NCI-H1092 (cell line): ENCODE measurements at places on chromosomes 3 and 15.

DNA sequence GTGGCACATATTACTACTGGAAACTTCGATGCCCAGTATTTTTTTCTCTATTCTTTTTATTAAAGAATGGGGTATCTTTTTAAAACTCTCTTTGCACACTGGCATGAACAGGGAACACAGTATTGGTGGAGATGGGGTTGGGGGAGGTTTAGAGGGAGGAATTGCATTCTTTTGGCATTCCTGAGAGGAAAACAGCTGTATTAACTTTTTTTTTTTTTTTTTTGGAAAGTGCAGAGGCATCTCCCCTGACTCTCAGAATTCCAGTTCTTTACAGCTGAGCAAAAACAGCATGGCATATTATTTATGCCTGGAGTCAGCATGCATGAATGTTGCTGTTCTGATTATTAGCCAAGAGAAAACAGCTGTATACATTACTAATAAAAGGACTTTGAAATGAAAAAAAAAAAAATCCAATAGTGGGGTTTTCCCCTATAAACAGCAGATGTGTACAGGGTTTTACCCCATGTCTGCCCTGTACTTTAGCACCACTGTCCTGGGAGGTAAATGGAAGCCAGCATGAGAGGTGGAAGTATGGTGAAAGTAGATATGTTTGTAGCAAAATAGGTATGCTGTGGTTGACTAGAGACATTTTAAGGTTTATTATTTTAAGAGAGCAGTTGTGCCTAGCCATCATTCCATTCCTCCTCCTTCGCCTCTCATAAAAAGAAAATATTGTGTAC lies 132.2 kb downstream of the FNDC3B start:
- no peak for DNase-seq

GRCh38 chr15:33476076-33476475 lies 165.3 kb downstream of the RYR3 start:
- no peak for DNase-seq

- DNase-seq = no peak
Observed at GRCh38 chr3:53651927-53652326, 157.5 kb downstream of the CACNA1D start.

DNA sequence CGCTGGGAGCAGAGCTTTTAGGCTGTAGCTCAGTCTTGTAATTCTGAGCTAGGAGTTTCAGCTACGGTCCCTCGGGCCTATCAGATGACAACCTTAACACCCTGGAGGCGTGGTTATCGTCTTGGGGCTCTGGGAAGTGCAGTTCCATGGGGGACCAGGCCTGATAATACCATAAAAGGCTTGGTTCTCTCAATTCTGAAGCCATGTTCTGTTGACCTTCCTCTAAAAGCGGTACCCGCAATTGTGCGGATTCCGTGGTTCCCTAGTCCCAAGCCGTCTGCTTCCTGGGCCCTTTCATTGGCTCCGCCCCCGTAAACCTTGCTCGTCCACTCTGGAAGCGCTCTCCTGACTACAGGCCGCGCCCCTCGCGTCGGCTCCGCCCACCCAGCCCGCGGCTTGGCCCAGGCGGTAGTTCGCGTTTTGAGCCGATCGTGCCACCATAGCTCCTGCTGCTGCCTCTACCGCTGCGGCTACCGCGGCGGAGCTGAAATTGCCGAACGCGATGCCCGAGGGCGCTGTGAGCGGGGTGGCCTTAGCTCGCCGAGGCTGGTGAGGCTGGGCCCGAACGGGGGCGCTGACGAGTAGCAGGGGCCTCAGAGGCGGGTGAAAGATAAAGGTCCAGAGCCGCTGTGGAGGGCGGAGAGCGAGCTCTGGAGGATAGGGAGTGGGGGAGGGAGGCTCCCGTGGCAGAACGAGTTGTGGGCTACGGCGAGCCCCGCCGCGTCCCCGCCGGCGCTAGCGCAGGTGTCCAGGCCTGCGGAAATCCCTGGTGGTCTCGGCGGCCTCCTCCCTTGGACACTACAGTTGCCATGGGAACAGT lies at the start of gene MAPKBP1:
Gene MAPKBP1, plus strand, starts transcription at position 423 of the 820 bp plus-strand sequence. CDS start 792 bp downstream, outside the sequence.
- peak; percentile 92 for DNase-seq

DNA sequence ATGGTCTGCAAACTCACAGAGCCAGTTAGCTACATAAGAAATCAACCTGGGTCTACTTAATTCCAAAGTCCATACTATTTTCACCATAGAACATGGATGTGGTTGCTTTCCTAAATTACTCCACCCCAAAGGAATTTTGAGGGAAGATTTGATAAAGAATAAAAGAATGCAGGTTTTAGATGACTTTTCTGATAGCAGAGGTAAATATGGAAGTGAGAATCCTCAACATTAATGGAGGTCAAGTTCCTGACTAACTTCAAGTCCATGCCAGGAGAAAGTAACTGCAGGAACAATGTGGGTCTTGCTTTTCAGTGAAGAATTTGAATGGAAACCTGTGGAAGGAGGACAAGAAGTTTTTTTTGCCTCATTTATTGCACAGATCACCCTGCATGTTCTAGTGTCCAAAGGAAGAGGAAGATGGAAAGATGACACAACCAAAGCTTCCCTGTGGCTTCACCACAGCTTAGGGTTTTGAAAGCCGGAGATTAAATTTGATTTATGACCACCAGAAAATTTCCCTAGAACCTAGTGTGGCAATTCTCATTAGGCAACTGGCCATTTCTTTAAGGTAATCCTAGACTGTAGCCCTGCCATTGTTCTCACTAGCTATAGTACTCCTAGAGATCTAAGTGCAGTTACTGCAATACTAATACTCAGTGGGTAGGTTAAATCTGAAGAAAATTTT lies 429.7 kb downstream of the RAP2B start:
- no peak for DNase-seq

- DNase-seq = no peak
Observed at GRCh38 chr3:127566833-127567232, 23.7 kb downstream of the TPRA1 start.

GRCh38 chr3:133834621-133835417 lies 29.2 kb downstream of the SRPRB start:
- no peak for DNase-seq

- DNase-seq = no peak
Observed at GRCh38 chr3:13879102-13879945, 547 bp downstream of the WNT7A start.

DNA sequence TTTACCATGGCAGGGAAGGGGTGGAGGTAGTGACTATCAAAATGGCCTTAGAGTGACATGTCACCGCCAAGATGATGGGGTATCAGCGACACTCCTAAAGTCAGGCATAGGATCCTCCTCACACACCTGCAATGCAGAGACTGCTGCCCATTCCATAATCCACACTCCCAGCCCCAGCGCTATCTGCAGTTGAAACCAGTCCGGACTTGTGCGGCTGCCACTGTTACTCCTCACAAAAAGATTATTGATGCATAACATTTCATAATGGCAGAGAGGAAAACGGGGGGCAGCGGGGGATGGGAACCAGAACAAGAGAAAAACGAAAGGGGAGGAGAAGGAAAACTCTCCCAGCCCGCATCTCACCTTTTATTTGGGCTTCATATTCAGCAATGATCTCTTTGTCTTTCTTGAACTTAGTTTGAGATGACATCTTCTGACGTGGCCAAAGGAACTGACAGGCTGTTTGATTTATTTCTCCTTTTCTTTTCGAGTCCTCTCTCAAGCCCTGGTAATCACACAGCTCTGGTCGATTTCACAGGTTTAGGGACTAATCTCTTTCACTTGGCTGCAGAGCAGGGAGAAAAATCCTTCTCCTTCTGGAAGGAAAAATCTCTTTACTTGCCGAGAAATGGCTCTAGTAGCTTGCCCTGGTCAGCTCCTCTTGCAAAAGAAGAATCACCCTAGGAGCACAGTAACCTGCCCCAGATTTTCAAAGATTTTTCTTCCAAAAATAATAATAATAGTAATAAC lies 749 bp downstream of the SRGAP3 start:
- DNase-seq = peak; percentile 4

DNA sequence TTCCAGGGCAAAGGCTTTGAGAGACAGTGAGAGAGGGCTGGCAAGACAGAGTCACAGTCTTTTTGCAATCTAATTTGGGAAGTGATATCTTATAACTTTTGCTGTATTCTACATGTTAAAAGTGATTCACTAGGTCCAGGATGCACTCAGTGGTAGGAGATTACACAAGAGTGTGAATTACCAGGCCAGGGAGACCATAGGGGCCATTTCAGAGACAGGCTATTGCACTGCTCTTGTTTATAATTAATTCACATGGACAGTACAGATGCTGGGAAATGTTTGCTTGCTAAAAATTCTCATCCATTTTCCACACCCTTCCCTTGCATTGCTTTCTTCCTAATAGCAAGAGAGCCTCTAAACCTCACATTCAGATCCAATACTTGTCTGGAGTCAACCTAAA lies 22.6 kb upstream of the POMGNT2 start:
- DNase-seq = no peak
